Activated T-helper 2 cell treated with anti-CD3 and anti-CD28 coated beads, Interferon-gamma antibody, Interleukin-2, Interleukin-4, amounts not matched to agents 10 μg/mL and 5 μg/mL and 100 μg/mL, durations not matched to agents 14 hours and 24 hours and 36 hours (primary cell): ENCODE measurements at places on chromosomes 11 and 22. TPM values are rescaled to one million over a fixed set of nuclear protein-coding genes. Genes with fewer than 3 reads are reported as not detected.

KDM4D gene
- total RNA-seq = 0.48 and 0.84 TPM in 2 replicates

DNA sequence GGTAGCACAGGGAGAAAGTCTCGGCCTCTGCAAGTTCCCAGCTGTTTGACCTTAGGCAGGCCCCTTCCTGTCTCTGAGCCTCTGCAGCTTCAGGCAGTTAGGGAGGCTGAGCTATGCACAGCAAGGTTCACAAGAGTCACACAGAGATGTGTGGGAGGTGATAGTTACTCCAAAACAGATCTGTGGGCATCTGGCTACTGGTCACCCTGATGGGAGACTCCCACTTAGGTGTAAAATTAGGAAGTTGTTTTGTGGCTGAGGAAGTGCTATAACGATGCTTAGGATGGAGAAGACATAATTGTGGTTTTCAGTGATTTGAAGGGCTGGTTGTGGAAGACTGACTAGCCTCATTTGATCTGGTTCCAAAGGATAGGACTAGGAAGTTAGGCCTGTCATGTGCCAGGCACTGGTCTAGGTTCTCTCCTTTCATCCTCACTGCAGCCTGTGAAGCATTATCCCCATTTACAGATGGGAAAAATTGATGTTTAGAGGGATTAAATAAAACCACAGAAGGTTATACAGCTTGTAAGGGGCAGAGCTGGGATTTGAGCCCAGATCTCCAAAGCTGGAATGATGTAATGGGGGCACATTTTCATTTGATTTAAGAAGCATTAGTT, 13.5 kb downstream of the ACO2 start:
- H3K27ac ChIP-seq = peak overlapping the region; percentile 1
- no peak overlapping the region for H3K4me3 ChIP-seq
- H3K36me3 ChIP-seq = no peaks in the 10 kb centered on the region

- DNase-seq = no peak
- no peak overlapping the region for H3K27ac ChIP-seq
- no peak overlapping the region for H3K4me3 ChIP-seq
- H3K36me3 ChIP-seq = peaks cover 50% of the 10 kb centered on the region
These were observed 83.4 kb upstream of the MYO18B start for GRCh38 chr22:25658633-25659032.

CHRNA10 gene
- 2.2 and 2.4 TPM in 2 replicates for total RNA-seq
